ENCODE measurements at places on chromosomes 13 and 19. TPM values are rescaled to one million over a fixed set of nuclear protein-coding genes. Genes with fewer than 3 reads are reported as not detected.

- no peak for DNase-seq
These were observed 54.0 kb upstream of the C13orf46 start for GRCh38 chr13:114027826-114028225.

- DNase-seq = no peak
These were observed 503.1 kb downstream of the FOXO1 start for GRCh38 chr13:40163066-40164000.

Gene CEACAM21
- total RNA-seq = 3.6 TPM

DNA sequence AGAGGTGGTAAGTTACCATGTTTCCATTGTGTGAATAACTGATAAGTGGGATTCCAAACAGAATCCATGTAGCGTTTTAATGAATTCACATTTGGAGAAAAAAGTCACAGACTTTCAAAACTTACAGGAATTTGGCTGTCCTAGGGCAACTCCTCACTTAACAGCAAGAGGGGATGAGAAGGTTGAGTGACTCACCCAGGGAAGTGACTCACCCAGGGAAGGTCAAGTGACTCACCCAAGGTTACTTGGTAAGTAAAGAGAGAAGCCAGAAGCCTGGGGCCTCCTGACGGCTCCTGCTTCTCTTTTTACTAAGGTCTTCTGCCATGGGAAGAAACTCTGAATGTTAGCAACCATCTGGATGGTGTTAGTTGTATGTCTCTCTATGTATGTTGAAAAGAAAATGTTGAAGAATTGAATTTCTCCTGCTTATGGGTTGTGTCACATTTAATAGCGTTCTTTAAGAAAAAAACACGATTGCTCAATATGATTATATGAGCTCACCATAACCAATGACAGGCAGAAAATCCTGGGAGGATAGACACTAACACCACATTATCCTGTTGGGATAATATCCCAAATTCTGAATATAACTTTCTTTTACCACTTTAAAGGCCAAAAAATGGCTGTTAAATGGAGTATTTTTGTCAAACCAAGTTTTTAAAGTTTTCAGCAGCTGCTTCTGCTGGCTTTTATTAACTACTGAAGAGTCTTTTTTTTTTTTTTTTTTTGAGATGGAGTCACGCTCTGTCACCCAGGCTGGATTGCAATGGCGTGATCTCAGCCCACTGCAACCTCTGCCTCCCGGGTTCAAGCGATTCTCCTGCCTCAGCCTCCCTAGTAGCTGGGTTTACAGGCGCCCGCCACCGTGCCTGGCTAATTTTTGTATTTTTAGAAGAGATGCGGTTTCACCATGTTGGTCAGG is 195.6 kb downstream of the GGACT start:
- peak; percentile 68 for DNase-seq

DNA sequence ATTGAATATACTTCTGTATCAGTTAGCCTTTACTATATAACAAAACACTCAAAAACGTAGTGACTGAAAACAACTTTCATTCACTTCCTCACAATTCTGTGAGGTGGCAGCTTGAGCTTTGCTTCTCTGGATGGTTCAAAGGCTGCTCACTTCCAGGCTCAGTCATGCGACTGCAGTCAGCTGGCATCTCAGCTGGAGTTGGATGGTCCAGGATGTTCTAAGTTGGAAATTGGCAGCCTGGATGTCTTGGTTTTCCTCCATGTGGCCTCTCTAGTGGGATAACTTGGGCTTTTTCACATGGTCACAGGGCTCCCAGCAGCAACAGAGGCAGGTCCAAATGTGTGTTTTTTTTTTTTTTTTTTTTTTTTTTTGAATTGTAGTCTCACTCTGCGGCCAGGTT is 204.4 kb downstream of the LACC1 start:
- no peak for DNase-seq

Gene KLF1
- not detected for total RNA-seq

DNA sequence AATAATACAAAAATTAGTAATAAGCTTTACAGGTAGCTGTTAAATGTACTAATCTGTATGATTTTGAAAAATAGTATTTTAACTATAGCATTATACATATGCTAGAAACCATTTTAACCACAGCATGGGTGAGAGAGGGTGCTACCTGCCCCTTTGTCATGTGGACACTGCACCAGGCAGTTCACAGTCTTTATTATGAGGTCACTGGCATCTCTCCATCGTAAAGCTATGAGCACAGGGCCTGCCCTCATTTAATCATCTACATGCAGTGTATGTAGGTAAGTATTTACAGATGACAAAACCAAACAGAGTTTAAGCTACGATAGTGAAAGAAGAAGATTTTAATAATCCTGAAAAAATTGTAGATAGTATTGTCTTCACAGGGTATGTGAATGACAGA is 21.7 kb downstream of the EDNRB start:
- no peak for DNase-seq

Gene ZNF180
- total RNA-seq = 10.9 TPM

Gene KLK13
- total RNA-seq = not detected

DNA sequence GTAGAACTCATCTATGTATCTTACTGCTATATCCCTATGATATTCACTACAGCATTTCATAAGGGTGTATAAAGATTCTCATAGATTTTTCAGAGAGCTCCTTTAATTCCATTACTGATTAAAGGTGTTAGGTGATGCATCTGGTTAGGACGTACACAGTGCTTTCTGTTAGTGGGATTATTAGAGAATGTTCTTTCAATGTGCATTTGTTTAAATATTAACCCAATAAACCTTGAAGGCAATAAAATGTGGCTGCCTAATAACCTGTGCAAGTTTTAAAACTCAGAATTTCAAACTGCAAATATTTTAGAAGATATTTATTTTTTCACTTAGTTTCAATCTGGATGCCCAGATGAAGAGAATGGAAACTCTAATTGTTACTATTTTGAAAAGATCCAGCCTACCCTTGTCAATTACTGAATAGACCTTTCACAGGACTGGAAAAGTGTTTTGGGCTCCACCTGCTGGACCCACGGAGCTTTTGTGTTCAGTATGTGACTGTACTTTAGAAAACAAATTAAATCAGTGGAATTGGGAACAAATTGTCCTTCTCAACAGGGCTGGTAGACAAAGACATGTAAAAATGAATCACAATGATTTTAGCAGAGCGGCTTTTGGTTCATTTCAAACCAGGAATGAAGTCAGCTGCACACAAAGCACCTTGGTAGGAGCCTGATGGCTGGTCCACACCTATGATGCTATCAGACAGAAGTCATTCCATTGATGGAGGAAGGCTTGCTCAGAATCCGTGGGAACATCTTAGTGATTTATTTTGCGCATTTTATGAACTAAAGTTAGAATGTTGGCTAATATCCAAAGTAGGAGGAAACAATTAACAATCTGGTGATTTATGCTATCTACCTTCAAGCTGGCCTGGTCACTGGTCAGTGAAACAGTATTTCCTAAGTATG is 89.4 kb upstream of the RAP2A start:
- no peak for DNase-seq

GRCh38 chr13:50162001-50162400 is 146.8 kb downstream of the KCNRG start:
- DNase-seq = no peak

- DNase-seq = peak; percentile 80
These were observed 1.1 kb upstream of the KCTD15 start for GRCh38 chr19:33795370-33796163.

- DNase-seq = no peak
These were observed 35.7 kb upstream of the DACH1 start for GRCh38 chr13:71902676-71903075.

- no peak for DNase-seq
These were observed 292.7 kb downstream of the SUCLA2 start for GRCh38 chr13:47708386-47708785.

DNA sequence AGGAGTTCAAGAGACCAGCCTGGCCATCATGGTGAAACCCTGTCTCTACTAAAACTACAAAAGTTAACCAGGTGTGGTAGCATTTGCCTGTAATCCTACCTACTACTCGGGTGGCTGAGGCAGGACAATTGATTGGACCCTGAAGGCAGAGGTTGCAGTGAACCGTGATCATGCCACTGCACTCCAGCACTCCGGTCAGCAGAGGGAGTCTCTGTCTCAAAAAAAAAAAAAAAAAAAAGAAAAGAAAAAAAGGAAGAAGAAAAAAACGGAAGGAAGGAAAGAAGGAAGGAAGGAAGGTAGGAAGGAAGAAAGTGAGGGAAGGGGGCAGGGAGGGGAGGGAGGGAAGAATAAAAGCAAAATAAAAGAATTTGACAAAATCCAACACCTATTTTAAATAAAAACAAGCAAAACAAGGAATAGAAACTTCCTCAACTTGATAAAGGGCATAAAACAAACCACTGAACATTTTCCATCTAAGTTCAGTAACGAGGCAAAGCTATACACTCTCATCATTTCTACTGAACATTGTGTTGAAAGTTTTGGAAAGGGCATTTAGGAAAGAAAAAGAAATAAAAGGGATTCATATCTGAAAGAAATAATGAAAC is 411.6 kb upstream of the SLITRK5 start:
- DNase-seq = no peak

GRCh38 chr13:46565808-46566750 is 13.1 kb downstream of the LRCH1 start:
- no peak for DNase-seq

Data from ureter (tissue), 1 donor.